Lower lobe of right lung (tissue), 2 donors: ENCODE measurements at places on chromosomes 6 and 20. TPM values are rescaled to one million over a fixed set of nuclear protein-coding genes. Genes with fewer than 3 reads are reported as not detected.

GRCh38 chr6:86969573-86969972 is 32.2 kb downstream of the HTR1E start:
- DNase-seq = no peak

- no peak for DNase-seq
Observed at GRCh38 chr20:25258476-25258805, 10.6 kb downstream of the PYGB start.

GRCh38 chr20:8424010-8424409 is 291.9 kb downstream of the PLCB1 start:
- no peak for DNase-seq

DNA sequence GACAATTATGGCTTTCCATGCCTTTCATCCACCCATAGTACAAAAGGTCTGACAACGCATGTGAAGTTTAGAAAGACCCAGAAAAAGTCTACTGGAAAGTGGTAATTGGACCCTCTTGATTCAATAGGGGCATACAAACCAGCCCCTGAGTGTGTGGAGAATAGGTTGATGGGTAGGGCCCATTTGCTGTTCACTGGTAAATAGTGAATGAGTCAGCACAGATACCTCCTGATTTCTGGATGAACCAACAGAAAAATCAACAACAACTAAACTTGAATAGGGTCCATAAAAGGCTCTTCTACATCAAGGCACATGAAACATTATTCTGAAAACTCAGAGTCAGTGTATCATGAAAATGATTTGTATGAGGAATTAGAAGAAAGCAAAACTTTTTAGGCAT is 235.4 kb upstream of the SLC35B3 start:
- DNase-seq = no peak

- DNase-seq = no peak
Observed at GRCh38 chr6:168823397-168824212, 382.6 kb downstream of the SMOC2 start.

- DNase-seq = no peak
Observed at GRCh38 chr20:45949542-45950329, 15.3 kb downstream of the PCIF1 start.

- no peak for DNase-seq
Observed at GRCh38 chr20:1299522-1299921, 29.4 kb downstream of the SDCBP2 start.

DNA sequence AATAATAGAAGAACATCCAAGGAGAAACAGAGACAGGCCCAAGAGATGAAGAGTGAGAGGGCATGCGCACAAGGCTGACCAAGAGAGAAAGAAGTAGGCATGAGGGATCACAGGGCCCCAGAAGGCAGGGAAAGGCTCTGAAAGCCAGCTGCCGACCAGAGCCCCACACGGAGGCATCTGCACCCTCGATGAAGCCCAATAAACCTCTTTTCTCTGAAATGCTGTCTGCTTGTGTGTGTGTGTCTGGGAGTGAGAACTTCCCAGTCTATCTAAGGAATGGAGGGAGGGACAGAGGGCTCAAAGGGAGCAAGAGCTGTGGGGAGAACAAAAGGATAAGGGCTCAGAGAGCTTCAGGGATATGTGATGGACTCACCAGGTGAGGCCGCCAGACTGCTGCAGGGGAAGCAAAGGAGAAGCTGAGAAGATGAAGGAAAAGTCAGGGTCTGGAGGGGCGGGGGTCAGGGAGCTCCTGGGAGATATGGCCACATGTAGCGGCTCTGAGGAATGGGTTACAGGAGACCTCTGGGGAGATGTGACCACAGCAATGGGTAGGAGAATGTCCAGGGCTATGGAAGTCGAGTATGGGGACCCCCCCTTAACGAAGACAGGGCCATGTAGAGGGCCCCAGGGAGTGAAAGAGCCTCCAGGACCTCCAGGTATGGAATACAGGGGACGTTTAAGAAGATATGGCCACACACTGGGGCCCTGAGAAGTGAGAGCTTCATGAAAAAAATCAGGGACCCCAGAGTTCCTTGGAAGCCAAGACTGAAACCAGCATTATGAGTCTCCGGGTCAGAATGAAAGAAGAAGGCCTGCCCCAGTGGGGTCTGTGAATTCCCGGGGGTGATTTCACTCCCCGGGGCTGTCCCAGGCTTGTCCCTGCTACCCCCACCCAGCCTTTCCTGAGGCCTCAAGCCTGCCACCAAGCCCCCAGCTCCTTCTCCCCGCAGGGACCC is 981 bp upstream of the TNF start:
- DNase-seq = no peak

DNA sequence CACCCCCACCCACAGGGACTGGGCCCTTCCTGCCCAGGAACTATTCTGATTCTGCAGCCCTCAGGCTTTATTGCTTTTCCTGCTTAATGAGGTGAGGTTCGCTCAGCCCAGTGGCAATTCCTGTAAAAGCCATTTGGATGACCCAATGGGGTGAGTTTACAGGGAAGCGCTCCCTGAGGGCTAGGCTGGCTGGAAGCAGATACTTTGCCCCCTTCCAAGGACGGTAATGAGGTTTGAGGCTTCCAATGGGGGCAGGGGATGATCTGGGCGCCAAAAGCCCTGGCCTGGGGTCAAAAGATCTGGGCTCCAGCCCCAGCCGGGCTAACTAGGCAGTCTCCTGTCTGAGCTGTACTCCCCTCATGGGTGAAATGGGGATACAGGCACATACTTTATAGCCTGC is 41.8 kb downstream of the RIPOR3 start:
- no peak for DNase-seq

DNA sequence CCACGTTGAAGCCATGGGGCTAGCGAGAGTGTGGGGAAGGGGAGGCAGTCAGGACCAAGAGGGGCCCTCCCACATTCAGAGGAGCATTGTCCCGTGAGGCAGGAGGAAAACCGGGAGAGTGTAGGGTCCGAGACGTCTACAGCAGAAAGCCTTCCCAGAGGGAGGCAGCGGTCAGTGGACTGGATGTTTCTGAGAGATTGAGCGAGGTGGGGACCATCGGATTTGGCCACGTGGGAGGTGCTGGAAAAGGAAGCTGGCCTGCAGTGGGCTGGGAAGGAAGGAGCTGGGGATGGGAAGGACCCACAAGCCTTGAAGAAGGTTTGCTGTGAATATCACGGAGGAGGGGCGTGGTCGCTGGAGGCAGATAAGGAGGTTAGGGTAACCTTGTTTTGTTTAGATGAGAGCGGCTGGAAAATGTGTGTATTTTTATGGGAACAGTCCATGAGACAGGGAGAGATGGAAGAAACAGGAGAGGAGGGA is 119.0 kb upstream of the RNF24 start:
- DNase-seq = no peak

- DNase-seq = no peak
Observed at GRCh38 chr20:15862178-15862577, 711.1 kb downstream of the KIF16B start.

- no peak for DNase-seq
Observed at GRCh38 chr6:86822747-86823146, 114.6 kb upstream of the HTR1E start.

GRCh38 chr6:137092018-137092417 is 47.3 kb upstream of the IL20RA start:
- DNase-seq = no peak

GRCh38 chr6:166078294-166078693 is 89.4 kb downstream of the TBXT start:
- no peak for DNase-seq

Gene CCN2
- total RNA-seq = 83.1 TPM

Gene CLPSL1
- total RNA-seq = not detected

Gene SDC4
- 259 TPM for total RNA-seq

Gene HRH3
- total RNA-seq = not detected

Gene GLYATL3
- not detected for total RNA-seq

Gene BTN1A1
- total RNA-seq = not detected

Gene SLCO4A1
- total RNA-seq = 72.4 TPM

Gene GSTA2
- total RNA-seq = 4.8 TPM

Gene PLCB4
- total RNA-seq = 6.6 TPM

Gene DHX16
- 28.4 TPM for total RNA-seq

Gene DTNBP1
- total RNA-seq = 25.9 TPM

Gene IRAK1BP1
- 6.2 TPM for total RNA-seq

Gene CASS4
- total RNA-seq = 23.9 TPM

Gene ZSWIM1
- total RNA-seq = 9.6 TPM
